ENCODE measurements at places on chromosomes 1 and 21.

- DNase-seq = no peak
Measured at GRCh38 chr1:34371829-34372532, 195.3 kb downstream of the C1orf94 start.

DNA sequence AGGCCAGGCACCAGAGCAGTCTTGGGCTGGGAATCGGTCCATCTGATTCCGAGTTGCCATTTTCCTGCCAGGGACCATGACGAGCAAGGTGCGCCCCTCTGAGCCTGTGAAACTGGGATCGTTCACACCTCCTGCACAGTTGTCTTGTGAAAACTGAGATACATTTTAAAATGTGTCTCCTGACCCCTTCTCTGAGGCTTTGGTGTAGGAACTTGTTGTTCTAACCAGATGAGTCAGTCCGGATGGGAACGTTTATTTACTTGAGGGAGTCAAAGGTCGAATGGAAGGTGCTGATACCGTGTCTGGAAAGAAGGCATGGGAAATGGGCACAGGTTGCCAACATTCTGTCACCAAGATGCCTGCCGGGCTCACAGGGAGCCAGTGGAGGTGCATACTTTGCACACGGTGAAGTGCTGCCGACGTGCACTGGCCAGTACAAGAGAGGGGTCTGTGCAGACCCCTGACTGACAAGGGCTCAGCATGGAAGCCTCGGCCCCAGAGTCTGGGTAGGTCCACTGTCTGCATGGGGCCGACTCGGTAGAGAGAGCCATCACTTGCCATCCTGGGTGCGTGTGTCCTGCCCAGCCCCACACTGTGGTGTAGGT, 7.4 kb upstream of the KCNN3 start:
- no peak for DNase-seq

- DNase-seq = no peak
Measured at GRCh38 chr21:29378832-29379231, 80.1 kb downstream of the BACH1 start.

GRCh38 chr1:40861224-40862003, 749 bp downstream of the CITED4 start:
- DNase-seq = peak; percentile 7

- no peak for DNase-seq
Measured at GRCh38 chr1:66223681-66224080, 310.3 kb upstream of the SGIP1 start.

GRCh38 chr1:29575826-29576225, 339.5 kb downstream of the PTPRU start:
- DNase-seq = no peak

GRCh38 chr21:38859852-38860251, 54.1 kb downstream of the ETS2 start:
- DNase-seq = no peak

- DNase-seq = no peak
Measured at GRCh38 chr1:210415846-210416448, 87.2 kb downstream of the HHAT start.

GRCh38 chr1:94726981-94727685, 93.0 kb upstream of the SLC44A3 start:
- no peak for DNase-seq

- DNase-seq = no peak
Measured at GRCh38 chr1:184222652-184223052, 164.2 kb upstream of the C1orf21 start.

DNA sequence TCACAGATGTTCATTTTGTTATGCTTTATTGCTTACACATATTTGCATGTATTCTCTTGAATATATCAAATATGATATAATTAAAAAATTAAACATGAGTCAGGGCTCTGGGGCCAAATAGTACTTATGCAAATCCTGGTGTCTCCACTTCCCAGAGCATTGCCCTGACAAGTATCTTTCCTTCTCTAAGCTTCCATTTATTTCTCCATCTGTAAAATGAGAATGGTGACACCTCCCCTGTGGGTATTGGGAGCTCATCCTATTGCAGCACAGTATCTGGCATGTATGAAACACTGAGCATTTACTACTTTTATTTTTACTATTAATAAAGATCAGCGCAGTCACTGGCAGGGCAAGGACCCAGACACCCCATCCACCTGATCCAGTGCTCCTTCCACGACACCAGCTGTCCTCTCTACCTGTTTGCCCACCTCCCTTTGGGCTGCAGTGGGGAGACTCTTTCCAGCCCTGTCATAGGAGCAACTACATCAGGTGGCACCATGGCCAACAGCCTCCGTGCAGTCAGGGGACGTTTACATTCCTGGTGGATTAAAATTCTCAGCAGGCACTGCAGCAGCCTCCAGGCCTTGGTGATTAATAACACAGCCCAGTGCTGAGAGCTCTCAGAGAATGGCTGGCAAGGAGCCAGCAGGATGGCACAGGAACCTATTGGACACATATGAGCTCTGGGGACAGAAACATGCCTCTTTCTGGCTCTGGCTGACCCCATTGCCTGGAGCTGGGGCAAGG, 113.0 kb downstream of the DMRTB1 start:
- DNase-seq = no peak

DNA sequence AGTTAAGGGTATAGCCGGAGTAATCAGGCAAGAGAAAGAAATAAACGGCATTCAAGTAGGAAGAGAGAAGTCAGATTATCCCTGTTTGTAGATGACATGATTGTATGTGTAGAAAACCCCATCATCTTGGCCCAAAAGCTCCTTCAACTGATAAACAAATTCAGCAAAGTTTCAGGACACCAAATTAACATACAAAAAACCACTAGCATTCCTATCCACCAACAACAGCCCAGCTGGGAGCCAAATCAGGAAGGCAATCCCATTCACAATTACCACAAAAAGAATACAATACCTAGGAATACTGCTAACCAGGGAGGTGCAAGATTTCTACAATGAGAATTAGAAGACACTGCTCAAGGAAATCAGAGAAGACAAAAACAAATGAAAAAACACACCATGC, 45.3 kb downstream of the MAST2 start:
- DNase-seq = no peak

- DNase-seq = no peak
Measured at GRCh38 chr1:3775490-3776230, 3.1 kb downstream of the SMIM1 start.

- DNase-seq = no peak
Measured at GRCh38 chr21:33403786-33404585, 773 bp downstream of the IFNGR2 start.

- DNase-seq = no peak
Measured at GRCh38 chr1:111704776-111705175, 34.4 kb downstream of the INKA2 start.

GRCh38 chr1:223716302-223716862, 4.0 kb downstream of the CAPN2 start:
- peak; percentile 34 for DNase-seq

DNA sequence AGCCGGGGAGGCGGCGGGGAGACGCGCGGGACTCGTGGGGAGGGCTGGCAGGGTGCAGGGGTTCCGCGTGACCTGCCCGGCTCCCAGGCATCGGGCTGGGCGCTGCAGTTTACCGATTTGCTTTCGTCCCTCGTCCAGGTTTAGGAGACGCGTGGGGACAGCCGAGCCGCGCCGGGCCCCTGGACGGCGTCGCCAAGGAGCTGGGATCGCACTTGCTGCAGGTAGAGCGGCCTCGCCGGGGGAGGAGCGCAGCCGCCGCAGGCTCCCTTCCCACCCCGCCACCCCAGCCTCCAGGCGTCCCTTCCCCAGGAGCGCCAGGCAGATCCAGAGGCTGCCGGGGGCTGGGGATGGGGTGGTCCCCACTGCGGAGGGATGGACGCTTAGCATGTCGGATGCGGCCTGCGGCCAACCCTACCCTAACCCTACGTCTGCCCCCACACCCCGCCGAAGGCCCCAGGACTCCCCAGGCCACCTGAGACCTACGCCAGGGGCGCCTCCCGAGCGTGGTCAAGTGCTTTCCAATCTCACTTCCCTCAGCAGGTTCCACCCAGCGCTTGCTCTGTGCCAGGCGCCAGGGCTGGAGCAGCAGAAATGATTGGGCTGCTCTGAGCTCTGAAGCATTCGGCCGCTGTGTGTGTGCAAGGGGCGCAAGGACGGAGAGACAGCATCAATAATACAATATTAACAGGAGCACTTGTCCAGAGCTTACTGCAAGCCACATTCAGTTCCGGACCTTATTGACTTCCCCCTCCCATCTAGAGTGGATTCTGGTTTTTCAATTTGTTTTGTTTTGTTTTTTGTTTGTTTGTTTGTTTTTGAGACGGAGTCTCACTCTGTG, 10.3 kb downstream of the SIM2 start:
- DNase-seq = no peak

DNA sequence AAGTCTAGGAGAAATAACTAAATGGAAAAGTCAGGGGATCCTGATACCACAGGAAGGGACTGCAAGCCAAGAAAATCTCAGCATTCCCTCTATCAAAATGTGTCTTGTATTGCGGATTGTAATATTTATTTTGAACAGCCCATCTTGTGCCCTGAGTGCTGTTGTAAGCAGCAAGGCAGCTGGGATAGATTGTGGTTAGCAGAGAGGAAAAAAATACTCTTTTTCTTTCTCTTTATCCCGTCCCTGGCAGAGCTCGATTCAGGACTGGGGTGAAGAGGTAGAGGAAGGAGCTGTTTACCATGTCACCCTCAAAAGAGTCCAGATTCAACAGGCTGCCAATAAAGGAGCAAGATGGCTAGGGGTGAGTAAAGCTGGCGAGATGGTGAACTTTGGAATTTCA, 1.2 kb downstream of the RGL1 start:
- DNase-seq = no peak

DNA sequence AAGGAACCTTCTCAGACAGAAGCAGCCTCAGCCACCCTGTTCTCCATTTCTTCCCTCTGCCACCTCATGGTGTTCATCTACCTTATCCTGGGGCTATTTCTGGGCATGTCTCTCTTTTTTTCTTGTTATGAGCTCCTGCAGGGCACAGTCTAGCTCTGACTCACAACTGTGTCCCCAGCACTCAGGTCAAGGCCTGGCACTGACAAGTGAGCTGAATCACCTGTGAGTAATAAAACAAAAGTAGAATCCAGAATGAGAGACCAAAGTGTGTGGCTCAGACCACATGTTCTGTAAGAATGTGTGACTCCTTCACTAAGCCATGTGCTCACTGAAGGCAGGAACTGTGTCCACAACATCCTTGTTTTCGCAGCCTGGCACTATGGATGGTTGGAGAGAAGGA, 23.2 kb downstream of the C1orf94 start:
- DNase-seq = no peak

GRCh38 chr1:158933621-158934020, 2.3 kb downstream of the PYHIN1 start:
- no peak for DNase-seq

DNA sequence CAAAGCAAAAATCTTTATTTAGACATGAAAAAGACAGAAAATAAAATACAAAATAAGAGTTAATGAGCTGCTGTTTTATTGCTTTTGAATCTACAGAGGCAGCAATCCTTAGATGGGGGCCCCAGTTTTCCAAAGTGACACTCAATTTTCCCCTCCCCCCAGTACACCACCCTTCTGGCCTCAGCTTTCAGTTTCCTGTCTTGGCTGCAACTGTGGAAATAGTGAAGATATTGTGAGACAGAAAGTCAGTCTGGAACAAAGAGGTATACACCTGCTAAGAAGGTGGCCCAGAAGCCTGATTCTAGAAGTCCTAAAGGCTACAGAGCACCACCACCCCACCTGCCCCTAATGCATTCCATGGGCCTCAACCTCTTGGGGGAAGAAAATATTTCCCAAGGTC, 1.1 kb upstream of the MTMR11 start:
- no peak for DNase-seq

- DNase-seq = no peak
Measured at GRCh38 chr1:225508538-225509375, 80.9 kb upstream of the LBR start.

- DNase-seq = no peak
Measured at GRCh38 chr1:102863704-102864103, 244.6 kb downstream of the COL11A1 start.

- DNase-seq = no peak
Measured at GRCh38 chr21:42505090-42505726, 8.4 kb upstream of the SLC37A1 start.

GRCh38 chr1:15329104-15329820, 80.4 kb upstream of the EFHD2 start:
- DNase-seq = no peak

- DNase-seq = no peak
Measured at GRCh38 chr1:52502789-52503188, 50.1 kb downstream of the TUT4 start.

Measured in stimulated activated CD8-positive, alpha-beta memory T cell treated with anti-CD3 and anti-CD28 coated beads, Interleukin-4, amount 100 ng/mL, for 1 hour (primary cell).